ENCODE measurements at places on chromosomes 6 and 20.
A peak's percentile ranks its signal among the peaks of the same experiment; 100 is the strongest.

- no peak for DNase-seq
Measured at GRCh38 chr6:87152526-87152955, 2.8 kb upstream of the ZNF292 start.

DNA sequence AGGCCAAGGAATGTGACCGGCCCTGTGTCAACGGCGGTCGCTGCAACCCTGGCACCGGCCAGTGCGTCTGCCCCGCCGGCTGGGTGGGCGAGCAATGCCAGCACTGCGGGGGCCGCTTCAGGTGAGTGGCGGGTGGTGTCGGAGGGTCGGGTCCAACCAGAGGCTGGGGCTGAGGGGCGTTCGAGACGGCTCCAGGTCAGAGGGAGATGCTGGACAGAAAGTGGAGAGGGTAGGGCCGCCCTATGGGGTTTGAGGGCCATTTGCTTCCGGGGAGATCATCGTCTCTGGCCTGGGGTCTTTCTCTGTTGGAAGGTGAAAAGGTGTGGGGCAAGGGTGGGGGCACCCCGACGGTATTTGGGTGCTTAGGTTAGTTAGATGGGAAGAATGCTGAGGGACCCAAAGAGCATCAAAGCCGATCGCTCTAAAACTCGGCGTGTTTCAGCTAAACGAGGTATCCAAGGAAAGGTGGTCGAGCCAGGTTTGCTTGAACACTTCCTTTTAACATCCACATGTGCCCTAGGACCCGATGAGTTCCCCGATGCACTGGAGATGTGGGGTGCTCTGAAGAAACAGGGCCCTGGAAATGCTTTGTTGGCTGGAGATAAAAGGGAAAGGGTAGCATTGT lies 691 bp downstream of the ATRN start:
- no peak for DNase-seq

DNA sequence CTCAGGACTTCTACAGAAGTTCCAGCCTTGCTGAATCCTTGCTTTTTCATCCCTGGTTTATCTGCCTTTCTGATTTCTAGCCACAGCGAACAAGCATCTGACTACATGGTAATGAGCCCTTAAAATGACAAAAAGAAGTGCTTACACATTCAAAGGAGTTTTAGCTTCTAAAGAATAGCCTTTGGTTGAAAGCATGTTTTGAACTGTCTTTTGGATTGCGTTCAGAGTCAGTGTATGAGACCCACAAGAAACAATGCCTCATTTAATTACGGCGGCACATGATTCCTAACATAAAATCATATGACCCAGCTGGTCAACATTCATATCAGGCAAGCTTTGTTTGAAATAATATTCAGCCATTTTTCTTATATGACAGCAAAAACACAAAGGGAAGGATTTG lies 784.2 kb downstream of the KIF16B start:
- DNase-seq = no peak

DNA sequence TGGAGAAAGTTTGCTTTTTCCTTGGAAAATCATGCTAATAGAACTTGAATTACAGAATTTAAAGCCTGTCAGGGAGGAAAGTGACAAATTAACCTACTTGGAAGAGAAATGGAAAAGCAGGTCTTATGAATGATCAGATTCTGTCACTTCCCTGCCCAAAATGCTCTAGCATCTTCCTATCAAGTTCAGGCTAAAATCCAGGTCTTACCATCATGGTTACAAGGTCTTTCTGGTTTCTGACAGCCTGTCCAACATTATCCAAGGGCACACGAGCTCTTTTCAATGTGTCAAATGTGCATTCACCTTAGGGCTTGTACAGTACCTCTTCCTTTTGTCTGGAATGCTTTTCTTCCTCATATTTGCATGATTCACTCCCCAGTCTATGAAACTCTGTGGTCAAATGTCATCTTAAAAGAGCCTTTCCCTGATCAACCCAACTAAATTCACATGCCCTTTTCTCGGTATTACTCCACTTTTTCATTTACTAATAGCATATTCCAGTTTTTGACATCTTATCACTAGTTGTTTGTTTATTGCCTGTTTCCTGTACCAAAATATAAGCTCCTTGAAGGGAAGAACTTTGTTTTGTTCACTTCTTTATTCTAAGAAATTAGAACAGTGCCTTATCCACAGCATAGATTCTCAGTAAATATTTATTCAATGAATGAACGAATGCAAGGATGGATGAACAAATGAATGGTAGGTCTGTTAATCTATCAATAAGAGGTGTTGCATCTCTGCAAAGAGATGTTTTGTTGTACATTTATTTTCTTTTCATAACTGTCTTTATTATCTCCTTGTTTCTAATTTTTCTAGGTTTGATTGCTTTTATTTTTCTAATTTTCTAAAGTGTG lies 139.5 kb downstream of the BCAS1 start:
- no peak for DNase-seq

DNA sequence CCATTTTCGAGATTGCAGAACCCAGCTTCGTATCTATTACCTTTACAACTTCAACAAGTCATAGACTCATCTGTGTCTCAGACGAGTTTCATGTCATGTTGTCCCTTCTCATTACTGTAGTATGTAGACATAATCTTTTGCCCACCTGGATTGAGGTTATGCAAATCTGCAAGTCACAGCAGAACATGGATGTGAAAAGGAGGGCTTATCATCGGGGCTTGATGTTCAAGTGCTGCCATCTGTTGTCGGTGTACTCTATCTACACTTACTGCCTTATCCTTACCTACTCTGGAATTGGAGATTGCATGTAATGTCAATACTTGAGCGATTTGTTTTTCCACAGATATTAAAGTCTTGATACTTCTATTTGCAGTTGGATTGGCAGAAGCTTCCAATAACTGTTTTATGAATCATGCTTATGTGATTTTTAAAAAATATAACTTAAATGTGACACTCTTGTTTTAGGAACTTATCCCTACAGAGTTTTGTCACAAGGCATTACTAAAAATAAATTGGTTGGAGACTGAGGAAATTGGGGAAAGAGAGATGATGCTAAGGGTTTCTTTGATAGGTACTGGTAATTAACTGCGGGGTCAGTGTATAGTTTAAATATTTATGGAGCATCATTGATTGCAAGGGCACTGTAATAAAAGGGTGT lies 3.0 kb upstream of the GOPC start:
- peak; percentile 51 for DNase-seq

GRCh38 chr6:146981981-146982380 lies 222.2 kb upstream of the STXBP5 start:
- DNase-seq = no peak

GRCh38 chr20:32562495-32562911 lies 22.6 kb downstream of the NOL4L start:
- no peak for DNase-seq

- no peak for DNase-seq
Measured at GRCh38 chr6:32885698-32886286, 31.8 kb downstream of the PSMB9 start.

DNA sequence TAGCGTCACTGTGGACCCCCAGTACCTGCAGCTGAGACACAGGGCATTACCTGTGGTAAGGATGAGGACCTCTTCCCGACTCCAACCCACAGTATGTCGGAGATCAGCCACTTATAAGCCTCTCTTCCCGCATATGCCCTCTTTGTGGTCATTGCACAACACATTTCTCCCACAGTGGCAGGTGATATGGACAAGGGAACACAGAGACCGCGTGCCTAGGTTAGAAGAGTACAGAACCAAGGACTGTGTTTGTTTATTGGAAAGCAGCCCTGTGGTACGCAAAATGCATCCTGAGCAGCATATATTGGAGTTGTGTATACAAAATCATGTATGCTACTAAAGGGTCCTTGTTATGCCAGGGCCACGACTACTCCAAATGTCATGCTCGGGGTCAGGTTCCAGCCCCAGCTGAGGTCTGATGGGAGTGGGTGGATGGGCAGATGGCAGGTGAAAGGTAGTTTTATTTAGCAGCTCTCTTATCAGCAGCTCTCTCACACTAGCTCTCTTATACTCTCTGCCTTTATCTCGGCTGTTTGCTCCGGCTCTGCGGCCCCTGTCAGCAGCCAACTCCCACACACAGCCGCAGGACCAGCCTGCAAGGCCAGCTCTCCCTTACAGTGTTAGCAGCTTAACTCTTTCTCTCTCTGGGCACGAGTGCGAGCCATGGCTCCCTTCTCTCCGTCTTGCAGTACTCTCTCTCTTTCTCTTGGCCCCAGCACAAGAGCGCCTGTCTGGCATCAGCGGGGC lies 569.0 kb downstream of the KIF16B start:
- no peak for DNase-seq

DNA sequence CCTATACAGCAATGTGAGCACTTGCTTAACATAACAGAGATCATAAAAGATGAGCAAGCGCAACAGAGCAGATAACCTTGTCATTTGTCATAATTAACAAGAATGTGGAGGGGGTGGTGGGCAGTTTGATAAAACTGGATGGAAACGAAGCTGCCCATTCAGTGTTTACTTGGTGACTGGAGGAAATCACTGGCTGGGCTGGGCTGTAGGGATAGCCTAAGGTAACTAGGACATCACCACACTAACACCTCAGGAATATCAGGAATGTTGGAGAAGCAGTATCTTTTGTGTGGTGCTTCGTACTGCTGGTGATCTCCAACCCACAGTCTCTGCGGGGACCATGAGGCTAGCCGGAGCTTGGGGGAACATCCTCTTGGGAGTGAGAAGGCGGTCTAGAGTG lies 218.4 kb downstream of the HIVEP2 start:
- DNase-seq = no peak

GRCh38 chr6:109393157-109393885 lies 11.1 kb upstream of the CD164 start:
- no peak for DNase-seq

GRCh38 chr6:110329348-110329713 lies 28.8 kb downstream of the METTL24 start:
- no peak for DNase-seq

DNA sequence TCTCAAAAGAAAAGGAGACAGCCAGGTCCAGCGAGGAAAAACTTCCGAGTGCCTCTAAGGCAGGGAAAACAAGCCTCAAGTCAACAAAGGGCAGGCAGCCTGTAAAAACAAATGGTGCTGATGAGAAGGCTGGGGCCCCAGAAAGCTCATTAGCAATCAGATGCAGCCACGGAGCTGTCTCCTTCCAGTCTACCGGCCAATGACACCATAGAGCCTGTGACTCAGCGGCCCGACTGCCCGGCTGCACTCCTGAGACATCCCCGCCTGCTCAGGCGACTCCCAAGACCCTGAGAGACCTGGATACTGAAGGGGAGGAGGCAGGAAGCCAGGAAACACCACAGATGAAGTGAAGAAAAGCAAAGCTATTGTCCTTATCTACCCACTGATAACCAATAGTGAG lies 120.1 kb upstream of the HDDC2 start:
- DNase-seq = no peak
